Left lobe of liver (tissue), 2 donors: ENCODE measurements at places on chromosomes 13 and 19. TPM values are rescaled to one million over a fixed set of nuclear protein-coding genes. Genes with fewer than 3 reads are reported as not detected.

DNA sequence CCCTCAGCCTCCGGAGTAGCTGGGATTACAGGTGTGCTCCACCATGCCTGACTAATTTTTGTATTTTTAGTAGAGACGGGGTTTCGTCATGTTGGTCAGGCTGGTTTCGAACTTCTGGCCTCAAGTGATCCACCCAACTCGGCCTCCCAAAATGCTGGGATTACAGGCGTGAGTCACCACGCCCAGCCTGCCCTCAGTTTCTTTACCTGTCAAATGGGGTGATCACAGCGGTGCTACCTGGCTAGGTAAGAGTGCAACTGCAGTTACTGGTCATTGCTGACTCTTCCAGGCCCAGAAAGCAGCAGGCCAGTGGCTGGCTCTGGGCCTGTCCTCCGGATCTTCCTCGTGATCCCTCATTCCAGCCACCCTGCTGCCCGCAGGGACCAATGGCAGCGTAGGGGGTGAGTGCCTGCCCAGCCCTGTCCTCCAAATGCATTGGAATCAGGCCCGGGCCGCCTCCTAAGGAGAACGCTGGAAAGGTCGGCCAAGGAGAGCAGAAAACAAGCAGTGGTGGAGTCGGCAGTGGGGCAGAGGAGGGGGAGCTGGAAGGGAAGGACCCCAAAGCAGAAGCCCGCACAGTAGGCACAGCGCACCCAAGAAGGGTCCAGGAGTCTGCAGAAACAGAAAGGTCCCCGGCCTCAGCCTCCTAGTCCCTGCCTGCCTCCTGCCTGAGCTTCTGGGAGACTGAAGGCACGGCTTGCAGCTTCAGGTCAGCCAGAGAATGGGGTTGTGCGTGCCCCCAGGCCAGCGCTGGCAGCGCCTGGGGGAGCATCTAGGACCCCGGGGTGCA is 1.8 kb upstream of the SLC27A1 start:
- DNase-seq: no peak

DNA sequence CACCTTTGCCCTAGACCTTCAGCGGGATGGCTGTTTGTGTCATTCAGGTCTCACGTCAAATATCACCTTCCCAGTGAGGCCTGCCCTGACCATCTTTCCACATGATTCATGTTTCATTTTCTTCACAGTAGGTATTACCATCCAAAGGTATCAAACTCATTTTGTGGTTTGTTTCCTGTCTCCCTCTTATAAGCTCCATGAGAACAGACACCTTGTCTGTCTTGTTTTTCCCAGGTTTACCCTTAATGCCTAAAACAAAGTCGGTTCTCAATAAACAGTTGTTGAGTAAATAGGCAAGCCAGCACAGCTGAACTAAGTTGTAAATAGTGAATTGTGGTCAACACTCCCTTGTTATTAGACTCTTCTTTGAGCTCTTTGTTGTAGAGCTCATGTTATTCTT is 122.6 kb upstream of the GJB6 start:
- no peak for DNase-seq

DNA sequence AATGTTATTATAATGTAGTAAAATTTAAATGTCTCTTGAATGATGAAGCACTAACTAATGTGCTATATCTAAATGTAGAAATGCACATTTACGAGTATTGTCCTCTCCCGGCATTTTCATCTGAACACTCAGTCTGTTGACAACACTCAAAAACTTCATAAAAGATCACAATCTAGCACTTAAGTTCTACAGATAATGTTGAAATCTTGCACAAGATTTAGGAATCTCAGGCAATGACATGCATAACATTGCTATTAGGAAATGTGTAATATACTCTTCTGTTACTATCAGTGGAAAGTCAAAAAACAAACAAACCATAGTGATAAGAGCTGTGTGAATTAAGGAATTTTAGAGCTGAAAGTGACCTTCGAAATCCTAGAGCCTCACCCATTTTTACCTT is 37.5 kb upstream of the XPO4 start:
- DNase-seq: no peak

DNA sequence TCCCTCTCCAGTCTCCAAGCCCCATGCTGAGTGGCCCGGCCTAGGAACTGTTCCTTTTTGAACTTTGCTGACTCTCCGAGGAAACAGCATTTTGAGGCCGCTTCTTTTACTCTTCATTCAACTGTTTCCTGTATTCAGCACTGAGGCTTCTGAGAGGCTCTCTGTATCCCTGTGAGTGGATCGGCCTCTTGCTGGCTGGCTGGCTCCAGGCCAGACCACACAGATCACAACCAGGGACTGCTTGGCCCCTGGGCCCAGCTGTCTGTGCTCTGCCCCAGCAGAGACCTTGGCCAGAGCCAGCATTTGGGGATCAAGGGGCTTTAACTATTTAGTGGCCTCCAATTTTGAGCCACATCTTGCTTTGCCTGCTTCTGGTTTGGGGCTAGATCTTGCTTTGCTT is 75.6 kb upstream of the KL start:
- DNase-seq: no peak

GRCh38 chr13:85194482-85194881 is 604.7 kb downstream of the SLITRK6 start:
- DNase-seq: no peak

GRCh38 chr13:48492470-48493065 is 40.3 kb downstream of the RCBTB2 start:
- peak; percentile 66 for DNase-seq

- no peak for DNase-seq
Measured at GRCh38 chr13:62629618-62630017, 1214.0 kb upstream of the PCDH20 start.

GRCh38 chr19:3369337-3370213 is 3.2 kb downstream of the NFIC start:
- DNase-seq: peak; percentile 68

The NLRP7 gene
- not detected for total RNA-seq

The LGALS14 gene
- total RNA-seq: not detected

The EDNRB gene
- total RNA-seq: 27.3 TPM

The TMC4 gene
- 1.9 TPM for total RNA-seq

The VSIG10L gene
- total RNA-seq: 1.8 TPM

The CCDC97 gene
- 9.0 TPM for total RNA-seq

The SSBP4 gene
- total RNA-seq: 18.4 TPM
